ENCODE measurements at places on chromosomes 1 and 21.

DNA sequence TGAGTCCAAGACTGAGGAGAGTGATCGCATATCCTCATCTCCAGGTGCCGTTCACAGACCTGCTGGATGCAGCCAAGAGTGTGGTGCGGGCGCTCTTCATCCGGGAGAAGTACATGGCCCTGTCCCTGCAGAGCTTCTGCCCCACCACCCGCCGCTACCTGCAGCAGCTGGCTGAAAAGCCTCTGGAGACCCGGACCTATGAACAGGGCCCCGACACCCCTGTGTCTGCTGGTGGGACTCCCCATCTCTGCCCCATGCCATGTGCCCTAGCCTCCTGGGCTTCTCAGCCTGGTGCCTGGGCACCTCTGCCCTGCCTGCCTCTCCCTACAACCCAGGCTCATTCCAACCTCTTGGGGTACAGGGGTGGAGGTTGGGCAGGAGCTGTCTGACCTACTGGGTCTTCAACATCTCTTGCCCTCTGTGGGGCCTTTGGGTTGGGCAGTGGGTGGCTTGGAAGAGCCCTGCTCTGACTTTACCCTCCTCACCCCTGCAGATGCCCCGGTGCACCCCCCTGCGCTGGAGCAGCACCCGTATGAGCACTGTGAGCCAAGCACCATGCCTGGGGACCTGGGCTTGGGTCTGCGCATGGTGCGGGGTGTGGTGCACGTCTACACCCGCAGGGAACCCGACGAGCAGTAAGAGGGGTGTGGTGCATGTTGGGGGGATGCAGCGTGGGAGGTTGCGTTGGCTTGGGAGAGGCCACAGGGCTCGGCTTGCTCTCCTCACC lies 7.2 kb downstream of the AMPD2 start:
- DNase-seq = no peak

GRCh38 chr1:7784492-7785071 lies 491 bp downstream of the PER3 start:
- no peak for DNase-seq

- no peak for DNase-seq
Measured at GRCh38 chr1:64950284-64950809, 16.0 kb downstream of the JAK1 start.

- no peak for DNase-seq
Measured at GRCh38 chr1:59775480-59775879, 39.3 kb upstream of the HOOK1 start.

DNA sequence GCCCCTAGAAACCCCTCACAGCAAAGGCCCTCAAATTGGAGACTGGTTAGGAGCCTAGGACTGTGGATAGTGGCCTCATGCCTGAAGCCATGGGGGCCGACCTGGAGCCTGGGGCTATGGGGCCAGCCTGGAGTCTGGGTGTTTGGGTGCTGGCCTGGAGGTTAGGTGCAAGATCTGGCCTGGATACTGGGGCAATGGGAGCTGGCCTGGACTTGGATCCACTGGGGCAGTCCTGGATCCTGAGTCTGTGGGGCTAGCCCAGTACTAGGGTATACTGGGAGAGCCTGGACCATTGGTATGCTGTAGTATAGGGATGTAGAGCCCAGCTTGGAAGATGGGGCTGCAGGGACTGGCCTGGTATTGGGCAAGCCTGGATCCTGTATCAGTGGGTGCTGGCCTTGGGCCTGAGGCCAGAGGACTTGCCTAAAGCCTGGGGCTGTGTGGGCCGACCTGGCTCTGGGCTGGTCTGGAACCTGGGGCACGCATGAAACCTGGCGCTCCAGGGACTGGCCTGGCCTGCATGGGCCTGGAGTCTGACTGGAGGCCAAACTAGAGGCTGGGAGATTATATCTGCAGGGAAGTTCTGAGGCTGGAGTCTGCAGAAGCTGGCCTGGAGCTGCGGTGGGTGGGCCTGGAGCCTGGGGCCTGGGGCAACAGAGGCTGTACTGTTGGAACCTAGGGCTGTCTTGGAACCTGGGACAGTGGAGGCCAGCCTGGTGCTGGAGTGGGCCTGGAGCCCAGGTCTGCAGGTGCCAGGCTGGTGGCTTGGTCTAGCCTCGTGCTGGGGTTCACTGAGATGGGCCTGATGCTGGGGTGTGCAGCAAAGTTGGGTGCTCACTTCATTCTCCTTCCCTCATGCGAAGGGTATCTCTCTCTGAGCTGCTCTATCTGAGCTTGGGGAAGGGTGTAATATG lies 12.6 kb upstream of the DENND1B start:
- no peak for DNase-seq

DNA sequence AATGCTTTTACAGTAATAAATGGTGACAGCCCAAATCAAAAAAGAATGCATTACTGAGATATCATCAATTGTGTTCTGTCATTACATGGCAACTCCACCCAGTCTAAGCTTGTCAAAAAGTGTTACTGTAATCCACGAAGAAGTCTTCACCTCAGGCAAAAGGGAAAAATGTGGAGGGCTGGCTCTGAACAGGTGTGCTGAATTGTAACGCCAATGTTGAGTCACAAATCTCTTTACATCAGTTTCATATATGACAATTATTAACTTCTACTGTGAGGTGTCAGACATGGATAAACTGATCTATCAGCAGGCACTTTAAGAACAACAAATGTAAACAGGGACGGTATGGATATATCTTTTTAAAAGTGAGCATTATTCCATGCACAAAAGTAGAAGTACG lies 98.5 kb upstream of the DMRTA2 start:
- DNase-seq = no peak

DNA sequence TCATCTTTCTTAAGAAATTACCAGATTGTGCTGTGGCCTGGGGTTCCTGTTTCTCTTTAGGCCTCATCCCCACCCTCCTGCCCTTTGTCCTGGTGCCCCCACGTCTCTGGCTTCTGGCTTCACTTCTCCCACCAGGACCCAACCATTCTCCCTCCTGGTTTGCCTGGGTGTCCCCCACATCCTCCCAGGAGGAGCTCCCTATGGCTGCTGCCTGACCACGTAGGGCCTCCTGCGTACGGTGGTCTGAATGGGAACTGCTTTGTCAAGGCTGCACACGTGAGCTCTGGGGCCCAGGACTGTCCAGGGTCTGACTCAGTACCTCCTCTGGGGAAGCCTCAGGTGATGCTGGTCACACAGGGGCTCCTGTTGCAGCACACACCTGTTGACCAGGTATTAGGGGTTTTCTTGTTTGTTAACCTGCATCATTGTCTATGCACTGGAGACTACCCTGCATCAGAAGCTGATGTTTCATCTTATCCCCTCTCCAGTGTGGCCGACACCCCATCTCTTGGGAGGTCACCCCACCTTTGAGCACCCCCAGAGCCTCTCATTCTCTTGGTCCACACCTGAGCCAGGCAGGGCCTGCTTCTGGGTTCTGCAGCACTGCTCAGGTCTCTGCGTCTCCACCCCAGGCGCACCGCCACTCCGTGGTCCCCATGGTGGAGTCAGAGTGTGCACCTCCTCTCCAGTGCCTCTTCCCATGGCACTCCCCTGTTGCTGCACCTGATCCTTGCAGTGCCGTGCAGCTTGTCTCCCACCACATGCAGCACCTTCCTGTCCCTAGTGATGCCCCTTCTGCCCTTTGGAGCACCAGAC lies 65.8 kb downstream of the S100B start:
- DNase-seq = no peak

DNA sequence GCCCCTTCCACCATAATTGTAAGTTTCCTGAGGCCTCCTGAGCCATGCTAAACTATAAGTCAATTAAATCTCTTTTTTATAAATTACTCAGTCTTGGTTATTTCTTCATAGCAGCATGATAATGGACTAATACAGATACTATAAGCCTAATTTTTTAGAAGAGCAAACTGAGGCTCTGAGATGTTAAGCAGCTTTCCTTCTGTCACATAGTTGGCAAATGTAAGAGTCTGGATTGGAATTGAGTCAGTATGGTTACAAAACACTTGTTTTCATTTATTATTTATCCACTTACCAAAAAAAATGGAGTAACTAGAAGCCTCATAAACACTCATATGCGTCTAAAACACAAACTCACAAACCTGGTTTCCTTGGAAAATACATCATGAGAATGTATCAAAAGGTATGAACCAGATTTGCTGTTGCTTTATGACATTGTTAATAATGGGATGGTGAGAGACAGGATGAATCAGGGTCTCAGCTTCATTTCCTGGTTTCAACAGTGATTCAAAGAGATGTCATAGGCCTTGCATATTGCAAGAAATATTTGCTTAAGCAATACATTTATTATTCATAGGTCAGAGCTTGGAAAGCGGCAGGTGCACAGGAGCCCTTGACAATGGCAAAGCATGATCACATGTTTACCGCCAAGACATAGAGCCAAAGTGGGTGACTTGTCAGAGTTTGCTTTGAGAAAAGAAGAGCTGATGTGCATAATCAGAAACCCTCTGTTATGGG lies 221.5 kb downstream of the GRIK1 start:
- DNase-seq = peak; percentile 68

DNA sequence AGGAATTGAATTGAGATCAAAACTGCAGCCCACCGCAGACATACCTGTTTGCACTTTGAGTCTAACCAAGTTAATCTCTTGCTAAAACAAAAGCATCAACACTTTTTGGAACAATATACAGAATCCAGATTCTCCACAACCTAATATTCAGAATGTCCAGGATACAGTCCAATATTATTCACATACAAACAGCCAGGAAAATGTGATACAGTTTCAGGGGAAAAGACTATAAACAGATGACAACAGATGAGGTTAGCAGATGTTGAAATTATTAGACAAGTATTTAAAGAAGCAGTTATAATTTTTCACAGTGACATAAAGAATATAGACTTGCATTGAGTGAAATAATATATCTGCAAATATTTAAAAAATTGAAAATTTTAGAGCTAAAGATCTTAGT lies 678.1 kb upstream of the CXADR start:
- no peak for DNase-seq

DNA sequence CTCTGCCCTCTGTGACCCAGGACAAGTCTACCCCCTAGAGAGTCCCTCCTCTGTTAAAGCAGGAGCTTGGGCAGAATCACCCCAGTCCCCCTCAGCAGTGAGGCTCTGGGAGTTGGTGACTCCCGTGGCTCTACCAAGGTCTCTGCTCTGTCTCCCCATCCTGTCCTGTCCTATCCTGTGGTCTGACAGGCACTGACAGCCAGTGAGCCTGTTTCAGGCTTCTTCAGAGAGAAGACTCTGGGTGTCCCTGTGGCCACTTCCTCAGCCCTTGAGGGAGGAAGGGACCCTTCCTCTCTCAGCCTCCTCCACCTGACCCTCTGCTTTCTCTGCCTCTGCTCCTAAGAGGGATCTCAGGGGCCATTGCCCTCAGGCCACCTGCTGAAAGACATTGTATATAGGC lies 148.7 kb downstream of the FCRL5 start:
- no peak for DNase-seq

DNA sequence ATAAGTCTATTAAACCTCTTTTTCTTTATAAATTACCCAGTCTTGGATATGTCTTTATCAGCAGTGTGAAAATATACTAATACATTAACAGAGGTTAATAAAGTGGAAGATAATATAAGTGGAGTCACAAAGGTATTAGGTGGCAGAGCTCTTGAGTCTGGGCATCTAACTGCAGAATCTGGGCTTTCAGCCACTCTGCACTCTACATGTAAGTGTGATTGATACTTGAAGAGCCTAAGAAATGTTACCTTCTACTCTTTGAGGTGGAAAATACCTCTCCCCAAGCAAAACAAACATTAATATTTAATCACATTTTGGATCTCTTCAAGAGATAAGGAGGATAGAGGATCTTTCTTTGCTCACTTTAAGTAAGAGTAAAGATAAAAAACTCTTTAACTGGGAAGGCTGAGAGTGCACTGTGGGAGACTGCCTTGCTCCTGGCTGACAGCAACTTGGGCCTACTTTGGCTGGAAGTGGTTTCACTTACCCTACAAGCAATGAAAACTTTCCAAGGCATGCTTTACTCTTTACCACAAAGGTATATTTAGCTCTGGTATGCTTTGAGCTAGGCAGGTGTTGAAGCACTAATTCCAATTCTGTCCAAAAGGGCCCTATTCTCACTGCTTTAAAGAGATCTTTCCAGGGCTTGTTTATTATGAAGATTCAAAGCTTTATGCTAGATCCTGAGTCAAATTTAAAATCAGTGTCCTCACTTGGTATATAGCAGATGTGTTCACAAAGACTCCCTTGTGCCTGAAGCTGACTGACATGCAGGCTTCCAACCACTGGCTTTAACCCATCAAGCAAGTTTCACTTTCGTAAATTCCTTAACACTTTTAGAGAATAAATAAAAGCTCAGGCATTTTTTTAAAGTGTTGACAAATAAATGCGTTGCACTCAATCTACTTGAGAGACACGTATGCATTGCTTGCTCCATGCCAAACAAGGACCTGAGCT lies 245.3 kb upstream of the ZP4 start:
- DNase-seq = no peak

- DNase-seq = no peak
Measured at GRCh38 chr21:46038871-46039397, 57.4 kb downstream of the COL6A1 start.

DNA sequence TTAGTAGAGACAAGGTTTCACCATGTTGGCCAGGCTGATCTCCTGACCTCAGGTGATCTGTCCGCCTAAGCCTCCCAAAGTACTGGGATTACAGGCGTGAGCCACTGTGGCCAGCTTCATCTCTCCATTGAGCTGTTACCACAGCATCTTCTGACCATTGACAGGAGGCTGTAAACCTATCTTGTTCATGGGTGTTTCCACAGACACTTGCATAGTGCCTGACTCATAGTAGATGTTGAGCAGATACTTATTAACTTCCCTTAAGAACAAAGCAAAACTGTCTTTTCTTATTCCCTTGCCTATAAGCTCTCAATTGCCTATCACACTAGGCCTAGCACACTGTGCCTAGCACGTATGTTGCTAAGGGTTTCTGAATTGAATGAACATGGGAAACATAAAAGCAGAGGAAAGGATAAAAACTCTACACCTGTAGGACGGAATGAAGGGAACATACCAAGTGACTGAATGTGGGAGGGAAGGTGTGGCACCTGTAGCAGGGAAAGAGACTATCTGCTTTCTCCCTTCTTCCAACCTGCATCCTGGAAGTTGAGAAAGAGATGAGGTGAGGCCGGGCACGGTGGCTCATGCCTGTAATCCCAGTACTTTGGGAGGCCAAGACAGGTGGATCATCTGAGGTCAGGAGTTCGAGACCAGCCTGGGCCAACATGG lies 1.2 kb upstream of the C1orf54 start:
- no peak for DNase-seq

DNA sequence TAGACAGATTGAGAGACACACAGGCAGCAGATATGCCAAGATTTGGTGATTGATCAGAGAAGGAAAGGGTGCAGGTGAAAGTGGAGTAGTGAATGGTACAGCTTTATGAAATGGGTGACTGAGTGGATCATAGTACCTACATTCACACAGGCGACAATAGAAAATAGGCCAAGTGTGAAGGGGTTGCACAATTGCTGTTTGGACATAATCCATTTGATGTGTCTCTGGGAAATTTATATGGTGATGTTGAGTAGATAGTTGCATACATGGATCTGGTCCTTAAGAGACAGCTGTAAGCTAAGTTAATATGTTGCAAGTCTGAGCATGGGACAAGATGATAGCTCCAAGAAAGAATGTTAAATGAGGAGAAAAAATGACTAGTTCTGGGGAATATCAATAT lies 118.6 kb upstream of the COP1 start:
- DNase-seq = no peak
